Suprapubic skin (tissue), 4 donors: ENCODE measurements at places on chromosomes 11 and 22. TPM values are rescaled to one million over a fixed set of nuclear protein-coding genes. Genes with fewer than 3 reads are reported as not detected.

DNA sequence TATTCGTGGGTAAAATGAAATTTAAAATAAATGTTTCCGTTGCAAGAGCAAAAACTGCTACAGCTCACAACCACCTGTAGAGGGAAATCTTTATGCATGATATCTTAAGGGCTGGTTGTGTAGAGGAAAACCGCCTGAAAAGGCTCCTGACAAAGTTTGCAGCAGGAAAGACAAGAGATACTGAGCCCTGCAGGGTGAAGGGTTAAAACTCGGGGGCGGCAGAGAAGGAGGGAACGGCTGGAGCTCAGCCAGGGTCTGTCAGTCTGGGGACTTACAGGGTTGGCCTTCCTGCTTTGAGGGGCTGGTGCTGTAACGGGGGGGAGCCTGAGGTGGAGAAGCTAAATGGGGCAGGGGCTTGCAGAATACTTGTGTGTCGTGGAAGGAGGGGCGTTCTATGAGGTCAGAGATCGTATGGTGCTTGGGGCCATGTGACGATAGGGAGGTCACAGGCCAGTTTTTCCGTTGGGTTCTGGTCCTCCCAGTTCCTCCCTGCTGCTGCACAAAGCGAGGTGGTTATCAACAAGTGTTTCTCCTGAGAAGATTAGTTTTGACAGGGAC lies 122.9 kb upstream of the HSD17B12 start:
- no peak for DNase-seq

- DNase-seq = no peak
These were observed 152.3 kb downstream of the INSC start for GRCh38 chr11:15266999-15267398.

- no peak for DNase-seq
These were observed 44.9 kb downstream of the CPT1A start for GRCh38 chr11:68796801-68797200.

DNA sequence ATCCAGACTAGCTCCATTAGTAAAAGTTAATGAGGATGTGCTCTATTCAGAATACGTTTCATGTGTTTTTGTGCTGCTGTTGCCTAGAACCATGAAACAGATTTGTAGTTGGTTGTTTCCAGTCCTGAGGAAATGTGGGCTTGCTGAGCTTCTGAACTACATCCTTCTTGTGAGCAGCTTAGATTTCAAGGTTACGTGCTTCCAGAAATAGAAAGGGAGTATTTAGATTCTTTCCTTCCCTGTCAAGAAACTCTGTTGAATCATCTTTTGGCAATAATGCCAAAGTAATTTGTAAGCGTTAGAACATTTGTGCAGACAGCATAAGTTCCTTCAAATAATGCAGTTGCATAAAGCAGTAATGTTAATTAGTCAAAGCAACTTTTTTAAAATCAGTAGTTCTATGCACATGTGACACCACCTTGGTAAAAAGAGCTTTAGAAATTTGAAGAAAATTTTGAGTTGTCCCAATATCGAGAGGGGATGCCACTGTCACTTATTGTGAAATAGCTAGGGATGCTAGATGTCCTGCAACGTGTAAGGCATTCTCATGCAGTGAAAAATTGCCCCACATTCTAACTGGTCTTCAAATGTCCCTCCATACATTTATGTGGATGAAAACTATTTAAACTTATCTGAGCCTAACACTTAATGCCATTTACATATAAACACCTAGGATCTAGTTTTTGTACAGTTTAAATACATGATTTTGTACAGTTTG lies 169.6 kb downstream of the ETS1 start:
- no peak for DNase-seq

- no peak for DNase-seq
These were observed 152.2 kb downstream of the SPATA19 start for GRCh38 chr11:133693110-133693509.

DNA sequence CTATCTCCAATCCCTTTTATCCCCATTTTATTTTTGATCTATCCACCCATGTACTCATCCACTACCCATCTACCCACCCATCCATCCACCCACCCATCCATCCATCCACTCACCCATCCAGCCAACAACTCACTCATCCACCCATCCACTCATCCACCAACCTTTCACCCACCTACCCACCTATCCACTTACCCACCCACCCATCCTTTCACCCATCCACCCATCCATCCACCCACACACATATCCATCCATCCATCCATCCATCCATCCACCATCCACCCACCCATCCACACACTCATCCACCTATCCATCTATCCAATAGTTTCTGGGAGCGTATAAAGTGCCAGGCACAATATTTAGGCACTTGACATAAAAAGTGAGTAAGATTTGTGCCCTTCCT lies 39.2 kb upstream of the NFAM1 start:
- no peak for DNase-seq

GRCh38 chr11:111135778-111136570 lies 109.6 kb upstream of the POU2AF2 start:
- DNase-seq = no peak

GRCh38 chr11:3043315-3043871 lies 13.8 kb downstream of the CARS1 start:
- DNase-seq = peak; percentile 79

- no peak for DNase-seq
These were observed 66.1 kb downstream of the FAR1 start for GRCh38 chr11:13734530-13734929.

The TNNT3 gene
- total RNA-seq = 1.5 TPM

- DNase-seq = no peak
These were observed 13.7 kb downstream of the DCDC1 start for GRCh38 chr11:31355817-31356216.

DNA sequence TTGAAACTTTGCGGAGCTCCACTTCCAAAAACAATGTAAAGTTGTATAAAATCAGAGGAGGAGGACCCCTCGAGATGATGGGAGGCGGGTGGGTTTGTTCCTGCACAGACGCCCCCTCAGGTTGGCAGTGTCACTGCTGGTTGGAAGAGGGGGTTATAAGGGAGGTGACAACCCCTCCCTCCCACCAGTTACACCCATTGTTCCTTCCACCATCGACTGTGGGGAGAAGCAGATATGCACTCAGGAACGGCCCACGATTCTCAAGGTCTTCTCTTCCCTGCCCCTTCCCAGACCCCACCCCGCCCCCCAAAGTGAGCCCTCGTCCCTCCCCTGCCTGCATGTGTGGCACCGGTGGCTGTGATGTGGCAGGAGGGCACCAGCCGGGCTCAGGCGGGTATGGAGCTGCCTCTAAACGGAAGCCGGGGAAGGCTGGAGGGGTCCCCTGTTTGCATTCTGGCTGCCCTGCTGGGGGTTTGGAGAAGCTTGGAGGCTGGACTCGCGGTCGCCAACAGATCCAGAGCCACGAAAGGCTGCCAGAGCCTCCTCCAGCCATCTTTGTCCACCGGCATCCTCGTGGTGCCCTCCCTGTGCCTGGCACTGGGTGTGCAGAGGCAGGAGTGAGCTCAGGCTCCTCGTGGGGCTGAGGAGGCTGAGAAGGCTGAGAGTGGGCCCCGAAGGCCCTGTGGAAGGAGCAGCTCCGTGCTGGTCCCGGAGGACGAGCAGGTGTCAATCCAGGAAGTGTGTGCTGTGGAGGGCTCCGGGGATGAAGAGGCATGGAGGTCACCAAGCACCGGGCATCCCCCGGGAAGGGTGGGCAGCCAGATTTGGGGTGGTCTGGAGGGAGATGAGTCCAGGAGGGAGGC lies 778 bp downstream of the KDELR3 start:
- DNase-seq = no peak

DNA sequence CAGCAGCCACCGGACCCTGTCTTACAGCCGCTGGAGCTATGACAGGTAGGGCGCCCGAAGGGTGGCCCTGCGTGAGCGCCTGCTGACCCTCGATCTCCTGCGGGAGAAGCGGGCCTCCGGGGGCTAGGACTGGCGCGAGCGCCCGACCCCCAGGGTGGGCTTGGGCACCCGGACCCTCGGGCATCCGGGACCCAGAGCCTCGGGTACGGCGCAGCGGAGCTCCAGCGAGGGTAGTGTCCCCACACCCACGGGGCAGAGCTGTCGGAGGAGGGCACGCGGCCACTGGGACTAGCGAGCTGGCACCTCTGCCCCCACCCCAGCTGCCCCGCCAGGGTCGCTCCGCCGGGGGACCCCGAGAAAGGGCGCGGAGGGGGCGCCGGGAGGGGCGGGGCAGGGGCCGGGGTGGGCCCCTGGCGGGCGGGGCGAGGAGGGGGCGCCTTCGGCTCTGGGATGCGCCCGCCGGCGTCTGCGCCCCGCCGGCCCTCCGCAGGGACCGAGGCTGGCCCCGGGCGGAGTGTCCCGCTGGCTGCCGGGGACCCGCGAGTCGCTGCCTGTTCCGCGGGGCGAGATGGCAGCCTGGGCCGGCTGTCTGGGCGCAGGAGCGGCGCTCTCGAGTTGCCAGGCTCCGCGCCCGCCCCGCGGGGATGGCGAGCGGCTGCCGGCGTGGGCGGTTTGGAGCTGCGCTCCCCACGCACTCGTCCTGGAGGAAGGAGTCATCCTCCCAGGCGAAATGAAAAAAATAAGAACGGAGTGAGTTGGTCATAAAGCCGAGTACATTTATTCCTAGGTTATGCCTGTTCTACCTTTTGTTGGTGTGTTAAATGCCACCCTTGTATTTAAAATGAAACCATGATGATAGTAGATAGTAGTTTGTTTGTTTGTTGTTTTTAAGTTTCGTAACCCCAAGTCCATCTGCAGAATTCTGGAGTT lies 32.4 kb downstream of the EIF3F start:
- DNase-seq = no peak

The OR52E8 gene
- not detected for total RNA-seq

GRCh38 chr11:2249189-2249916 lies 21.0 kb downstream of the ASCL2 start:
- DNase-seq = no peak

GRCh38 chr11:103325686-103326069 lies 216.5 kb downstream of the DYNC2H1 start:
- DNase-seq = no peak

DNA sequence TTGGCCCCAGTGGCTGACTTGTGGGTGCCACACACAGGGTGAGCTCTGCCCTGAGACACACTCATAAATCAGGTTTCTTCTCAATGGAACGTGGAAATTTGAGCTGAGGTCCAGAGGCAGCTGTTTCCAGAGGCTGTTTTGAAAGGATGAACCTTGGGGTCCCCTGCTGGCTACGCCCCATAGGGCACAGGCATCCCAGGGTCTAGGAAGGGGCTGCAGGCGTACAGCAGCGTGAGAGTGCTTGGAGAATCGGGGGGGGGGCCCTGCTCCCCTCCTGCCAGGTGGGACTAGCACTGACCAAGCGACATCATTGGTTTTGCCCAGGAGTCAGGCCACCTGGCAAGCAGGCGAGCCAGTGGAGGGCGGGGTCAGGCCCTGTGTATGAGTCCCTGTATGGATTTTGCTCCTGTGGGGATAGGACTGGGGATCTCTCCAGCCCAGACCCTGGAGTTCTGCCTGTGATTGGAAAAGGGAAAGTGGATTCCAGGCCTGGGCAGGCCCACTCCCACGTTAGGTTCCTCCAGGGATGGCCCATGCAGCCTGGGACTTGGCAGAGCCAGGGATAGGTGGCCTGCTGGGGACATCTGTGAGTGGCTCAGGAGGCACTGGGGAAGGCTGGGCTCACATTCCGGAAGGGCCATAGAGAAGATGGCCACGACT lies 61.0 kb downstream of the FBXO7 start:
- no peak for DNase-seq

The MTFP1 gene
- total RNA-seq = 4.4 TPM

GRCh38 chr11:122050021-122050690 lies 65.9 kb downstream of the BLID start:
- DNase-seq = no peak

DNA sequence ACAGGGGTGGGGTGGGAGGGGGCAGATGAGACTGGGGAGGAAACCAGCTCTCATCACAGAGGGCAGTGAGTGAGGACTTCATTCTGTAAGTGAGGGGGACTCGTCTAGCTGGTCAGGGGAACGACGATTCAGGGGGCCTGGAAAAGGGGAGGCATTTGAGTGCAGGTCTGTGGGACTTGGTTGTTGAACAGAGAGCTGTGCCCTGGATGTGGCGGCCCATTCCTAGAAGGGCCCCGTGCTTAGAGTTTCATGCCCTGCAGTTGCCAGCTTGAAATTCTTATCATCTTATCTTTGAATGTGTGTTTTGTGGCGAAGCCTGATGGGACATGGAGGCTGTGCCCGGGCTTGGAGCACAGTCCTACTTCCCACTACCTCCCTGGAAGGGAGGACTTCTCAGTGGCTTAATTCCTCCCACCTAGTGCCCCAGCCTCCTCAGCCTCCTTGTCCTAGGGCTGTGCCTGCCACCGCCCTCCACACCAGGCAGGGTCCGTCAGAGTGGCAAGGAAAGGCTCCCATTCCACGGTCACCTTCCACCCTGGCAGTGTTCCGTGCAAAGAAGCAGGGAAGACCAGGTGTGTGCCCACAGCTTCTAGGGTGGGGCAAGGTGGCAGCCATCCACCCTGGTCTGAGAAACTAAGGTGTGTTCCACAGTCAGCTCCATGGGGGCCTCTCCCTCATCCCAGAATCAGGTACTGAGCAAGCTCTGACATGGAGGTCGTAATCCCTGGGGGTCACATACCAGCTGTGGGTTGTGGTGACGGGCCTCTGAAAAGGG lies 59.7 kb upstream of the LMO1 start:
- no peak for DNase-seq

DNA sequence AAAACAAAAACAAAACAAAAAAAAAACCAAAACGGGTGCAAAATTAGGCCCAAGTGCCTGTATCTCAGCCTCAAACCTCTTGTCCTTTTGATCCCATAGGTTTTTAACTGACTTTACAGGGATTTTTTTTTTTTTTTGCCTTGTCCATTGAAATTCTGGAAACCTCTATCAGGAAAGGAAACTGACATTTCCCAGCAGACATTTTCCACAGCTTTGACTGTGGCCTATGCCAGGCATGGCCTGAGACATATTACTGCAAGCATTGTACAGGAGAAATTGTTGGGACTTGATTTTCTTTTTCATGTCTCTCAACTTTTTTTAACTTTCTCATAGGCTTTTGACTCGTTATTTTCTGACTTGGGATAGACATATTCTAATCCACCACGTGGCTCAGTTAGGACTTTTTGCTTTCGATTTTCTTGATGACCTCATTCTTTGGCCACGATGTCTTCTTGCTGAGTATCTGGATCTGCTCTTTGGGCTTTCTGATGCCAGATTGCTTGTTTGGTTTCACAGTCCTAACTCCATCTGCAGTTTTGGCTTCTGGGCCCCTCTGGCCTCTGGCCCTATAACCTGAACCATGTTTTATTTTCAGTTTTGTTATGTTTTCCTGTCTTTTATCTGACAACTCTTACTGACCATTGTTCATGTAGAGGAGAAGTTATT lies 336.1 kb upstream of the C11orf87 start:
- no peak for DNase-seq
